ENCODE measurements at places on chromosomes 7 and 10.

- no peak overlapping the region for H3K4me3 ChIP-seq
- no peaks in the 10 kb centered on the region for H3K27me3 ChIP-seq
- no peak overlapping the region for H3K27ac ChIP-seq
- no peaks in the 10 kb centered on the region for H3K36me3 ChIP-seq
- DNase-seq, result no peak
Observed at GRCh38 chr7:152505606-152506005, 69.8 kb upstream of the KMT2C start.

DNA sequence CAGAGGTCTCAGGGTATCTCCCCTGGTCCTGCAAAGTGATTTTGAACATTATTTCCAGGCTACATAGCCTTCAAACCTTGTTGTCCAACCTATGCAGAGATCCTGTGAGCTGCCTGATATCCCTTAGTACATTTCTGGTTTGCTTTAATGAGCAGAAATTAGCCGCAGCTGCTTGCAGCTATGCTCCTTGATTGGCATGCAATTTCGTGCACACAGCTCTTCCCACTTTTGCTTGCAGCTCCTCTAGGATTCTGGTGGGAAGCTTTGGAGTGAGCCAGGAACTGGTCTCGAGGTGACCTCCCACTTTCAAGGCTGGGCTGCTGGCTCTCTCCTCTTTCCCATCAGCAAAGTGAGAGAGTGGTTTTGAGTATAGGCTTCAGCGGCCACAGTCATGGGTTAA, 45.8 kb downstream of the OAT start:
- peaks cover 6% of the 10 kb centered on the region for H3K4me1 ChIP-seq
- no peaks in the 10 kb centered on the region for H3K36me3 ChIP-seq
- H3K27ac ChIP-seq, result no peak overlapping the region
- peaks cover 16% of the 10 kb centered on the region for H3K27me3 ChIP-seq
- no peak overlapping the region for H3K4me3 ChIP-seq
- no peak for DNase-seq

DNA sequence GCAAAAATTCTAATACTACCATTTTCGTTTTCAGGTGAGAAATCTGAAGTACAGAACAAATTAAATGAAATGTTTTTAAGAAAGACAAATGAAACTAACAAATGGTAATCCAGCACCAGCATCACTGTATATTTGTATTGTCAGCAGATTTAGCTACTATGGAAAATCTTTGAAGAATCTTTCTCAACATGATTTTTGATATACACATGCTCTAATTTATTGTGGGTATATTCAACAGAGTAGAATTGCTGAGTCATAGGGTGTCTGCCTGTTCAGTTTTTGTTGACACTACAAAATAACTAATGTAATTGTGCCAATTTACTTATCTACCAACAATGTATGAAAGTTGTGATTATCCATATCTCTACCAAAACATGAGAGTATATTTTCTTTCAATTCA, 437.6 kb downstream of the PCDH15 start:
- no peak overlapping the region for H3K4me3 ChIP-seq
- no peaks in the 10 kb centered on the region for H3K4me1 ChIP-seq
- H3K27ac ChIP-seq, result no peak overlapping the region
- no peak for DNase-seq
- H3K36me3 ChIP-seq, result no peaks in the 10 kb centered on the region

DNA sequence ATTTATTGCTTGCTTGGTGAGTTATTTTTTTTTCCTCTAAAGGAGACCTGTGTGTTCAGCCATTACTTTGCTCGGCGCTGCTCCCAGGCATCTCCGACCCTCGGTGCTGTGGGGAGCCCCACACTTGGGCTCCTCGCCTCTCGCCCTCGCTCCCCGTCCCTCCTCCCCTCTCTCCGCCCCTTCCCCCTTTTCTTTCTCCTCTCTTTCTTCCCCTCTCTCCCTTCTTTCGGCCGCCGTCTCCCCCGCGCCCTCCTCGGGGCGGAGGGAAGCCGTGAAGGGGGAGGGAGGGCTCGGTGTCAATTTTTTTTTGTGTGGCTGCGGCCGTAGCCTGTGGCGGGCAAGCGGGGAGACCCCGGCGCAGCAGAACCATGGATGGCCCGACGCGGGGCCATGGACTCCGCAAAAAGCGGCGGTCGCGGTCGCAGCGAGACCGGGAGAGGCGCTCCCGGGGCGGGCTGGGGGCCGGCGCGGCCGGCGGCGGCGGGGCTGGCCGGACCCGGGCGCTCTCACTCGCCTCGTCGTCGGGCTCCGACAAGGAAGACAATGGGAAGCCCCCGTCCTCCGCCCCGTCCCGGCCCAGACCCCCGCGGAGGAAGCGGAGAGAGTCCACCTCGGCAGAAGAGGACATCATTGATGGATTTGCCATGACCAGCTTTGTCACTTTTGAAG, 1.1 kb downstream of the AUTS2 start:
- DNase-seq, result peak; percentile 55
- peaks cover 12% of the 10 kb centered on the region for H3K4me1 ChIP-seq
- H3K4me3 ChIP-seq, result no peak overlapping the region
- no peaks in the 10 kb centered on the region for H3K36me3 ChIP-seq
- peaks cover 32% of the 10 kb centered on the region for H3K27me3 ChIP-seq
- H3K27ac ChIP-seq, result peak overlapping the region; percentile 99

GRCh38 chr10:114332301-114333192, 71.8 kb downstream of the AFAP1L2 start:
- no peak for DNase-seq
- H3K36me3 ChIP-seq, result no peaks in the 10 kb centered on the region
- H3K4me1 ChIP-seq, result peaks cover 76% of the 10 kb centered on the region
- H3K4me3 ChIP-seq, result no peak overlapping the region

DNA sequence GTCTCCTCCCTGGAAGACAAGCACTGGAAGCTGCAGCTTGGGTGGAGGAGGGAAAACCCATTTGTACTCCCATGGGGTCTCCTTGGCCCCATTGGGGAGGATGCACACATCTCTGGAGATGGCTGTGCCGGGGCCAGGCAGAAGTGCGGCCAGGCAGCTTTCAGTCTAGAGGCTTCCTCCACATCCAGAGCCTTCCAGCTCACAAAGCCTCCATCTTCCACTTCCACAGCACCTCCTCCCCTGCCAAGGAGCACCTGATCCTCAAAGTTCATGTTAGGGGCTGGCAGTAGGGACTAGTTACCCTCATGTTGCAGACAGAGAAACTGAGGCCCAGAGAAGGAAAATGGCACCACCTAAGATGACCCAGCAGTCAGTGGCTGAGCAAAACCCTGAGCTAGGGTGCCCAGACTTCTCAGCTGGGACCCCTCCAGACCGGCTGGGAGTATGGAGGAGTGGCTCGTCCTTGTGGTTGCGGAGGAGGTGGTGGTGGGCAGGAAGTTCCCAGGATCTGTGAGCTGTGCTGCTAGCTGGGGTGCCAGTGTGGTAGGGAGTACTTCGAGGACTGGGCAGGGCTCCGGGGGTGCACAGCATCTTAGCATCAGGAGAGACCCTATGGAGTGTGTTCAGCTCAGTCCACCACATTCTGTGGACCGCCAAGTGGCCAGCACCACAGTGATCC, 44.2 kb downstream of the ADCYAP1R1 start:
- no peaks in the 10 kb centered on the region for H3K36me3 ChIP-seq
- no peak for DNase-seq
- H3K4me1 ChIP-seq, result no peaks in the 10 kb centered on the region
- peaks cover 20% of the 10 kb centered on the region for H3K27me3 ChIP-seq
- no peak overlapping the region for H3K4me3 ChIP-seq
- H3K27ac ChIP-seq, result no peak overlapping the region

GRCh38 chr10:30829901-30830300, 200.3 kb upstream of the LYZL2 start:
- no peak for DNase-seq
- no peak overlapping the region for H3K27ac ChIP-seq
- H3K4me1 ChIP-seq, result peaks cover 60% of the 10 kb centered on the region
- no peaks in the 10 kb centered on the region for H3K27me3 ChIP-seq
- no peaks in the 10 kb centered on the region for H3K36me3 ChIP-seq

DNA sequence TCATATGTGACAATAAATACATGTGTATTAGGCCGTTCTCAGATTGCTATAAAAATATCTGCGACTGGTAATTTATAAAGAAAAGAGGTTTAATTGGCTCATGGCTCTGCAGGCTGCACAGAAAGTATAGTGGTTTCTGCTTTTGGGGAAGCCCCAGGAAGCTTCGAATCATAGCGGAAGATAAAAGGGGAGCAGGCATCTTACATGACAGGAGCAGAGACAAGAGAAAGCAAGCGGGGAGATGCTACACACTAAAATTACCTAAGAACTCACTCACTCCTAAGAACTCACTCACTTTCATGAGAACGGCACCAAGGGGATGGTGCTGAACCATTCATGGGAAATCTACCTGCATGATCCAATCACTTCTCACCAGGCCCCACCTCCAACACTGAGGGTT, 284.9 kb downstream of the OTUD1 start:
- no peak for DNase-seq
- no peak overlapping the region for H3K4me3 ChIP-seq
- no peaks in the 10 kb centered on the region for H3K4me1 ChIP-seq
- H3K36me3 ChIP-seq, result no peaks in the 10 kb centered on the region
- H3K27ac ChIP-seq, result no peak overlapping the region

DNA sequence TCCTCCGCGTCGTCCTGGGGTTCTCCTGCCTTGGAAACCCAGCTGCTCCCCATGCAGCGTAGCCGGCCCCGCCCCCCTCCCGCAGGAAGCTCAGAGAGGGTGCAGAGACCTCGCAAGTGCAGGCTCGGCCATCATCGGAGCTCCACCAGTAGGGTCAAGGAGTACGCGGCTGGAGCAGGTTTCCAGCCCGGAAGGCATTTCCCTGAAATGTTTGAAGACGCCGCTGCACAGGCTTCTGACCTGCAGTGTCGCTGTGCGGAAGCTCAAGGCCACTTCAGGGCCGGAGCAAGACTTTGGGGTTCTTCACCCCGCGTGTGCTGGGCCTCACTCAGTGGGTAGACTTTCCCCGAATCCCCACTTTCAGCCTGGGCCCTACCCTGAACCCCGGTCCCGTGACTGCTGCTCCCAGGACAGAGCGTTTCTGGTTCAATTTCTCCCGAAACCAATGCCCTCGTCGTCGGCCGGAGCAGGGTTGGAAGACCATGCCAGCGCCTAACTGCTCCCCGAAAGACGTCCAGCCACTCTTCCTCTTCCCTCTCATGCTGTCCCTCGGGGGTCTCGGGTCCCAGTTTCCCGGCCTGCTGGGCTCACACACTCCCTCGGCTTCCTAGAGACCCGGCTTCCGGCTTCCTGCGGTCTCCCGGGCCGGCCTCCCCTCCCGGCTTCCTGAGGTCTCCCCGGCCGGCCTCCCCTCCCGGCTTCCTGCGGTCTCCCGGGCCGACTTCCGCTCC, 52.1 kb downstream of the INSIG1 start:
- H3K27me3 ChIP-seq, result peaks cover 22% of the 10 kb centered on the region
- H3K36me3 ChIP-seq, result no peaks in the 10 kb centered on the region
- H3K4me3 ChIP-seq, result no peak overlapping the region
- H3K4me1 ChIP-seq, result no peaks in the 10 kb centered on the region

DNA sequence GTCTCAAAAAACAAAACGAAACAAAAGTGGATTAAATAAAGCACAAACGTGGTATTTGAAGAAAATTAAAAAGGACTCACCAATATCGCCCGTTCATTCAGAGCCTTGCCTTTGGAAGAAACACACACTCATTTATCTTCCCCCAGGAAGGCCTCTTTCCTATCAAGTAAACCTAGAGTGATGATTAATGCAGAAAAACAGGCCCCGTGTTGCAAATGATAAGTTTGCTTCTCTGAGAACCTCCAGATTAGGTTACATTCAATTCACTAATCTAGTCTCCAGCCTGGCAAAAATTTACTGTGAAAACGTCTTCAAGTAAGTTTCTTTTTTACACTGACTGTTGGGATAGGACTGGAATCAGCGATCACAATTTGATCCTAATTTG, 78.0 kb upstream of the C1GALT1 start:
- DNase-seq, result no peak
- H3K27me3 ChIP-seq, result peaks cover 4% of the 10 kb centered on the region
- H3K4me1 ChIP-seq, result peaks cover 35% of the 10 kb centered on the region
- H3K4me3 ChIP-seq, result no peak overlapping the region
- H3K36me3 ChIP-seq, result no peaks in the 10 kb centered on the region

GRCh38 chr10:70458329-70459060, 17.0 kb upstream of the NODAL start:
- no peak overlapping the region for H3K27ac ChIP-seq
- DNase-seq, result peak; percentile 72
- peak overlapping the region; percentile 68 for H3K4me3 ChIP-seq
- no peaks in the 10 kb centered on the region for H3K36me3 ChIP-seq
- peaks cover 36% of the 10 kb centered on the region for H3K4me1 ChIP-seq
- peaks cover 69% of the 10 kb centered on the region for H3K27me3 ChIP-seq

DNA sequence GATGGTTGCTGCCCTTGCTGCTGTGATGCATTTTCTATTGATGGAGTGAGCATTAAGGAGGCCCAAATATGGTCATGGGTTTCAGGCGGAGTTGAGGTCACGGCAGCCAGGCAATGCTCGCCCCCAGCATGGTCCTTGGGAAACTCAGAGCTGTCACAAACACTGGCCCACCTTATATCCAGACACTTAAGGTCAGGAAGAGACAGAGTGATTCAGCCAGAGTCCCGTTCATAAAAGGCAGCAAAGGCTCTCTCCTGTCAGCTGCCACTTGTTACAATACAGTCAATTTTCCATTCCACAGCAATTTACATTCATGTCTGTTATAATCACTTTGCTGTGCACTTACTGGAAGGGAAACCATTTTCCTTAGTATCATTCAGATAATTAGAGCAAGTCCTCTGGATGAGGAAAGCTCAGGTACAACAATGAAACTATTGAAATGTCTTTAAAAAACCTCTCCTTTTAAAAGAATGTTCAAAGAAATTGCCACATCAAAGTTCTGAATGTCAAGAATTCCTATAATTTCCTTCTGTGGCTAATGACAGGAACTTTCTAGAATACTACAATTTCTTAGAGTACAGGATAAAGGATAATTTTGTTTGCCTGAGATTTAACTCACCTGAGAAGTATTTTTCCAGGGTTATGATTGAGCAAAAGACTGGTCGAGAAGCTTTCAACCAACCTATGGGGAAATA, 14.8 kb upstream of the ANKRD1 start:
- no peaks in the 10 kb centered on the region for H3K36me3 ChIP-seq
- H3K27ac ChIP-seq, result no peak overlapping the region
- H3K4me3 ChIP-seq, result no peak overlapping the region
- peaks cover 43% of the 10 kb centered on the region for H3K4me1 ChIP-seq

GRCh38 chr10:103265717-103266329, 11.1 kb upstream of the INA start:
- no peak overlapping the region for H3K27ac ChIP-seq
- H3K36me3 ChIP-seq, result no peaks in the 10 kb centered on the region
- DNase-seq, result peak; percentile 85
- H3K4me1 ChIP-seq, result no peaks in the 10 kb centered on the region
- H3K27me3 ChIP-seq, result peaks cover 39% of the 10 kb centered on the region
- H3K4me3 ChIP-seq, result no peak overlapping the region

DNA sequence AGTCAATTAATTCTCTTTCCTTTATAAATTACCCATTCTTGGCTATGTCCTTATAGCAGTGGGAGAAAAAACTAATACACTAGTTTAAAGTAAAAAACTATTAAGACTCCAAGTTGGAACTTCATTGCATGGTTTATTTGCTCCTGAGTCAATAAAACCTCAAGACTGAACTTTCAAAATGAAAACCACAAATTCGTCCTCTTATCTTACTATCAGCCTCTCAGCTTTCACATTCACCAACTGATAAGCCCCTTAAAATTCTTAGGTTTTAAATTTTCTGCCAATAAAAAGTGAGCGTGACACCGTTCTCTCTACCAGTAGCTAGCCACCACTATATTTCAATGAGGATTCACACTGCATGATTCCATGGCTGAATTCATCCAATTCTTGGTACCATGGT, 346.4 kb upstream of the NPSR1 start:
- no peak overlapping the region for H3K4me3 ChIP-seq
- H3K4me1 ChIP-seq, result no peaks in the 10 kb centered on the region
- no peak overlapping the region for H3K27ac ChIP-seq
- H3K27me3 ChIP-seq, result no peaks in the 10 kb centered on the region
- no peak for DNase-seq
- no peaks in the 10 kb centered on the region for H3K36me3 ChIP-seq

- H3K4me1 ChIP-seq, result peaks cover 12% of the 10 kb centered on the region
- H3K27ac ChIP-seq, result no peak overlapping the region
- no peaks in the 10 kb centered on the region for H3K27me3 ChIP-seq
- H3K36me3 ChIP-seq, result no peaks in the 10 kb centered on the region
Observed at GRCh38 chr7:20700453-20701227, 85.2 kb downstream of the ABCB5 start.

All from nephron progenitor cell (in vitro differentiated cells).